ENCODE measurements at places on chromosomes 16 and 17.

GRCh38 chr16:29668267-29668666 lies 5.2 kb downstream of the SPN start:
- no peak for DNase-seq

DNA sequence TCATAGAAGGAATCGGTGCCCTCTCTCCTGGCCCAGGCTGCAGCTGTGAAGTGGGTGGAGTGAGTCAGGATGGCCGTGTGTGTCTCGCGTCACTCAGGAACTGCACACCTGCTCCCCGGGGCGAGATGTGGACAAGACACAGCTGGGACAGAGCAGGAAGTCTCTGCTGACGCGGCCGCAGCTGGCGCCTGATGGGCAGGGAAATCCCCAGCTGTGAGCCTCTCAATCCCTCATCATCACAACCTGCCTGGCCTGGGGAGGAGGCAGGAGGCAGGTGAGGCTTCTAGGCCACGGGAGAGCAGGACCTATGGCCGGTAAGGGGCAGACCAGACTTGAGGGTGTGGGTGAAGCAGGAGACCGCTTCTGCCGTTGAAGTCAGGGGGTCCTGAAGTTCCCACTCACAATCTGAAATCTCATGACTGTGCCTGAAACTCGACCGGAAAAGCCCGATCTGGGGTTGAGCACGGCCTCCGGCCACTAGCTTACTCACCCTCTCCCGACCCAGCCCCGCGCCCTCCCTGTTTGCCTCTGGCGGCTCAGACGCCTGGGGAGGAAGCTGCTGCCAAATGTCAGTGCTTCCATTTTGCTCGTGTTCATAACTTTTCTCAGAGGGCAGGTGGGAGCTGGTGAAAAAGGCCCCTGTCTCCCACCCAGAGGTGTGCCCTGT lies 1.1 kb upstream of the TRPV3 start:
- DNase-seq: no peak

DNA sequence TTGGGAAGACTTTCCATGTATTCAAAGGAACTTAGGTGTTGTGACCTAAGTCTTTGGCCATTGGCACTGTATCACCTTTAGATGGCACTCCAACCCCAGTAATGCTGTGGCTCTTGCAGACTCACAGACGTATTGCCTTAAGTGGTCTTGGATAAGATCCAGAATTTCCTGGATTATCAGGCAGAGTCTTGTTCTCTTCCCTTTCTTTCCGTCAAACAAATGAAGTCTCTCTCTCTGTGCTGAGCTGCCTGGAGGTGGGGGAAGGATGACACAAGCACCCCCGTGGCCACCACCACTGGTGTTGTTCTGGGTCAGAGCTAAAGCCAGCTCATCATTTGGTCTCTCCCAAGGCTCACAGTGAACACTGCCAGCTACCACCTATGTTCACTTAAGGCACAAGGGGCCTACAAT lies 789.9 kb upstream of the KIF2B start:
- DNase-seq: peak; percentile 65

GRCh38 chr17:33955461-33955860 lies 299.6 kb upstream of the CCL2 start:
- DNase-seq: no peak

DNA sequence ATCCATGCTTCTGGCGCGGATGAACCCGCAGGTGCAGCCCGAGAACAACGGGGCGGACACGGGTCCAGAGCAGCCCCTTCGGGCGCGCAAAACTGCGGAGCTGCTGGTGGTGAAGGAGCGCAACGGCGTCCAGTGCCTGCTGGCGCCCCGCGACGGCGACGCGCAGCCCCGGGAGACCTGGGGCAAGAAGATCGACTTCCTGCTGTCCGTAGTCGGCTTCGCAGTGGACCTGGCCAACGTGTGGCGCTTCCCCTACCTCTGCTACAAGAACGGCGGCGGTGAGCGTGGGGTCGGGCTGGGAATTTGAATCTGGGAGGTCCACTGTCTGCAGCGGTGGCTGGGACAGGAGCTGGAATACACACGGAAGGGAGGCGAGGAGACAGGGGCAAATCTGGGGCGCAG lies 904 bp downstream of the SLC6A2 start:
- DNase-seq: no peak

All from NCI-H446 (cell line).